ENCODE measurements at places on chromosomes 2 and 18. TPM values are rescaled to one million over a fixed set of nuclear protein-coding genes. Genes with fewer than 3 reads are reported as not detected.

The CREG2 gene
- total RNA-seq = not detected

The ITGB6 gene
- total RNA-seq = not detected

The SLC8A1 gene
- not detected for total RNA-seq

The CERS6 gene
- total RNA-seq = 17.8 TPM

The ABCB11 gene
- not detected for total RNA-seq

The KLHL14 gene
- total RNA-seq = not detected

The SLC30A3 gene
- not detected for total RNA-seq

The SYT4 gene
- not detected for total RNA-seq

The SPIRE1 gene
- total RNA-seq = 7.8 TPM

The MGAT4A gene
- total RNA-seq = 25.0 TPM

The PKDCC gene
- not detected for total RNA-seq

The RAB12 gene
- 33.0 TPM for total RNA-seq

The NCK2 gene
- 47.4 TPM for total RNA-seq

The IL36B gene
- total RNA-seq = not detected

The CELF4 gene
- total RNA-seq = not detected

The ACKR3 gene
- total RNA-seq = 0.33 TPM

The POTEJ gene
- not detected for total RNA-seq

DNA sequence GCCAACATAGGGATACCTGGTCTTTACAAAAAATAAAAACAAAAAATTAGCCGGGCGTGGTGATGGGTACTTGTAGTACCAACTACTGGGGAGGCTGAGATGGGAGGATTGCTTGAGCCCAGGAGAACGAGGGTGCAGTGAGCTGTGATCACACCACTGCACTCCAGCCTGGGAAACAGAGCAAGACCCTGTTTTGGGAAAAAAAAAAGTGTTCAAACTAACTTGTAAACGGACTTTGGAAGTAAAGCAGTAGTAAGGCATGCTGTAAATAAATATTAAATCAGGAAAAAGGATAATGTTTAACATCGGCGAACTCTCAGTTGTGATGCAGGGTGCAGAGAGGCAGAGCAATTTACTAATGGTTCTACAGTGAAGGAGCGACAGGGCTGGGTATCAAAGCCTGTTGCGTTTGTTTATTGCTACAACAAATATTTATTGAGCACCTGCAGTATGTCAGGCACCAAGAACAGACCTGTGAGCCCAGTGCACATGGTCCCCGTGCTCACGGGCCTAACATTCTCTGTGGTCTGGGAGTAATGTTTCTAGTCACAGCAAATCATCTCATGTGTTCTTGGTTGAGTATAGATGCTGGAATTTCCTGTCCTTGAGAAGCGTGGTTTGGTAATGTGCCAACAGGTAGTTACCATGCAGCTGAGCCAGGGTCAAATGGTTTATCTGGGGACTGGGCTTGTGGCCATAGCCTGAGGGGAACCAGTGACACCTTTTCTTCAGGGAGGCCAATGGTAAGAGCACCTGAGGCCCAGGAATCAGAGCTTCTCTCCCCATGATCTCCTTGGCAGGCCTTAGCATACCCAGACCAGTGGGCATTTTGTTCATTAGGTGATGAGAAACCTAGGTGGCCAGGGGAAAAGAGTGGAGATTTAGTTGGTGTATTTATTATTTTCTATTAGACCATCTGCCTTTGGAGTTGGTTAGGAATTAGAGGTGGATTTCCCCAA, 27.9 kb upstream of the GREB1 start:
- DNase-seq = no peak

DNA sequence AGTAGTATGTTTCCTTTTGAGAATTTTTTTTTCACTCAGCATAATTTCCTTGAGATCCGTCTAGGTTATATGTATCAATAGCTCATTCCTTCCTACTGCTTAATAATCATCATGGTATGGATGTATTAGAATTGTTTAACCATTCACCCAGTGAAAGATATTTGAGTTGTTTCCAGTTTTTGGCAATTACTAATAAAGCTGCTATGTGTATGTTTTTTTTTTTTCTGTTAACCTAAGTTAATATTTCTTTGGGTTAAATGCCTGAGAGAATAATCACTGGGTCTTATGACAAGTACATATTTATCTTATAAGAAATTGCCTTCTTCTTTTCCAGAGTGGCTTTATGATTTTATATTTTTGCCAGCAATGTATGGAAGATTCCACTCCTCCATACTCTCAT, 96.4 kb upstream of the ST6GAL2 start:
- DNase-seq = no peak

DNA sequence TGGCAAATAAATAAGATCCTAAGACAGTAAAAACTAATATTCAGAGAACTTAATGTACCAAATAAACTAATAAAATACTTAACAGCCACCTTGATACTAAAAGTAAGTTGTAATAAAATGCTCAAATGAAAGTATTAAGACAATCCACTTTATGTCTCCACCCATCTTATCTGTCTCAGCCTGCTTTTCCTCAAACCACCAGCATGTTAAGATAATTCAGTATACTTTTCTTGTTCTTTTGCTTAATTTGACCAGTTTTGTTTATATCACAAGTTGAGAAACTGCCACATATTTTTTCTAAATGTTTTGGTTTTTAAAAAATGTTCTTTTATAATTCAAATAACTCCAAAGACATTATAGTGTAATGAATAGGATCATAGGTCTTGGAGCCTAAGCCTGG, 142.0 kb downstream of the MBD5 start:
- DNase-seq = no peak

DNA sequence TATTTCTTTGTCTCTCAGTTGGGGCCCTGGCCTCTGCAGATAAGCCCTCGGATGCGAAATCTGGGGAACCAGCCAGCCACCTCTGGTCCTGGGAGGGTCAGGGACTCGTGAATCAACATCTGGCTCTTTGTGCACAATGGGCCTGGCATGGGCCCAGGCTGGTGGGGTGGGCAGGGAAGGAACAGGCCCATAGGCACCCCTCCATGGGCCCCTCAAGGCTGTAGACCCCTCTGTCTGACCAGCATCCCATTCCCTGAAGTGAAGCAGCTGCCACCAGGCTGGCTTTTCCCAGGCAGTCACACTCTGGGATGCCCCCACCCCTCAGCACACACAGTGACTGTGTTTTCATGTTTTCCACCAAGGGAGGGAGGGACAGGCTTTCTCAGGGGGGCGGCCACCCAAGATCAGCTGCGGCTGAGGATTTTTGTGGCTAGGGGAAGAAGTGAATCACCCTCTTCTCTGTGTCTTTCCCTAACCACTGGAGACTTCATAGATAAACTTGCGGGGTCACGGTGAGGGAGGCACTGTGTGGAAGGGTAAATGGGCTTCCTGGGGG, 166.0 kb downstream of the AGAP1 start:
- no peak for DNase-seq

DNA sequence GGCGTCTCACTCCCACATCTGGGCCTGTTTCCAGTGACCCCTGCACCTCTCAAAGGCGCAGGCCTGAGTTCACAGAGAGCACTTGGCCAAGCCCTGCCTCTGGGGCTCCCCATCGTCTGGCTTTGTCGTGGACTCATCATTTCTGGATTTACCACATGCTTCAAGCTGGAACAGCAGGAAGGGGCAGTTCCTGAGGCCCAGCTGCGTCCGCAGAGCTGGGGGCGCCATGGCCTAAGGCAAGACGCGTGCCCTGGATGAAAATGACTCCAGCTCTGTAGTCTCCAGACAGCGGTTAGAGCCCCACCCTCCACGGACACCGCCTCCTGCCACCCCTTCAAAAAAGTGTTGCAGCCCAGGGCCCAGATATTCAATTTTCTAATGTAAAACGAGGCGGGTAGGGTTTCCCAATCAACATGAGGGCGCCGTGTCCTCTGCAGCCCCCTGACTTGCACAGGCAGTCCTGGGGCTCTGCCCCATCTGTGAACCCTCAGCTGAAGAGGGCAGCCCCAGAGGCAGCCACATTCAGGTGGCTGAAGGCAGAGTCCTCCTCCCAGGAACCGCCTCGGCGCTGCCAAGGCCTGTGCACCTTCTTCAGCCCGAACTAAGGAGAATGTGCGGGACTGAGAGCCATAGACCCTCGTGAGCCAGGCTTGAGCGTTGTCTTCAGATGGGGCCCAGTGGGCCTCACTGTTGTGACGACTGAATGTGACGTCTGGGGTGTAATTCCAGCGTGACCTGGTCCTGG, 85.5 kb downstream of the NFATC1 start:
- peak; percentile 42 for DNase-seq

GRCh38 chr18:54393648-54394294, 36.1 kb downstream of the C18orf54 start:
- no peak for DNase-seq

DNA sequence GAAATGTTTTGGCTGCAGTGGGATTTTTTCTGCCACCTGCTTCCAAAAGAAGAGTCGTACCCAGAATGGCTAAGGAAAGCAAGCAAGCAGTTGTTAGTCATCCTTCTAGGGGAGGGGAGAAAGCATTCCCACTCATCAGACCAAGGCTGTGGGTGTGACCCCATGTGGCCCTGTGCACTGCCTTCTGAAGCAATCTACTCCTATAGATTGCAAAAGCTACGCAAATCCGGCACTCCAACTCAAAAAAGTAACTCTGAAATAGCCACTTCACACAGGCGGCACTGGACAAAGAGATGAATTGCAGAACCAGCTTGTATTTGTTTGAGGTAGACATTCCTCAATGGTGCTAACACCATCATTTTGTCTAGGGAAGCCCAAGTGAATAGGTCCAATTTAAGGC, 44.3 kb downstream of the ST3GAL5 start:
- DNase-seq = no peak

DNA sequence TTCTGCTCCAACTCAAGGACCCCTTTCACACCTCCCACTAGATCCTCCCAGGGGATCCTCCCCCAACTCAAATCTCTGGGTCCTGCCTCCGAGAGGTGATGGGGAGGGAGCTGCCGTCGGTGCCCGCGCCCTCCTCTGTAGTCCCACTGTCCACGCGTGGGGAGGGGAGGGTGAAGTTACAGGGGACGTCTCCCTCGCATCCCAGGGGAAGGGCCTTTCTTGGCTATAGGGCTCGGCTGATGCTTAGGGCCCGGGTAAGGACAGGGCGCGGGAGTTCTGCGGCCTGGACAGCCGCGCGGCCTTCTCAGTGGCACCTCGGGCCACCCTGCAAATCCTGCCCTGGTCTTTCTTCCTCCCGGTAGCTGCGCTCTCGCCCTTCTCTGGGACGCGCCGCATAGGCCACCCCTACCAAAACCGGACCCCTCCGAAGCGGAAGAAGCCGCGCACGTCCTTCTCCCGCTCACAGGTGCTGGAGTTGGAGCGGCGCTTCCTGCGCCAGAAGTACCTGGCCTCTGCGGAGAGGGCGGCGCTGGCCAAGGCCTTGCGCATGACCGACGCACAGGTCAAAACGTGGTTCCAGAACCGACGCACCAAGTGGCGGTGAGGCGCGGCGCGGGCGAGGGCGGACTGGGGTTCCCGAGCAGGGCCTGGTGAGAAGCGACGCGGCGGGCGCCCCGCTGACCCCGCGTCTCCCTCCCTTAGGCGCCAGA, 1.2 kb downstream of the TLX2 start:
- DNase-seq = no peak

- DNase-seq = no peak
Measured at GRCh38 chr2:121037480-121037879, 247.5 kb downstream of the TFCP2L1 start.

DNA sequence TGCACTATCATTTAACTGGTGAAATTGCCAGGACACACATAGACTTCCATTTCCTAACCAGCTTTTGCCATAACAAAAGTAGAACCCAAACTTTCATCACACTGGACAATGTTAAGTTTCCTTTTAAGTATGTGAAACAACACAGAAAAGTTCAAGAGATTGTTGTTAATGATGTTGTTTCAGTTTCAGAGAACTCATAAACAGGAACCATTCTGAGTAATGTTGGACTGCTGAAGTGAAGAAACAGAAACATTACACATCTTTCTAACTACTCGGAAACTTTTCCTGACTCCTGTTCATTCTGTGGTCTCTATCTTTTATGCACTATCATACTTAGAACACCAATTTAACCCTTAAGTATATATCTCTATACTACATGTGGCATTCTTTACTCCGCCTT, 179.2 kb downstream of the RIT2 start:
- DNase-seq = no peak

DNA sequence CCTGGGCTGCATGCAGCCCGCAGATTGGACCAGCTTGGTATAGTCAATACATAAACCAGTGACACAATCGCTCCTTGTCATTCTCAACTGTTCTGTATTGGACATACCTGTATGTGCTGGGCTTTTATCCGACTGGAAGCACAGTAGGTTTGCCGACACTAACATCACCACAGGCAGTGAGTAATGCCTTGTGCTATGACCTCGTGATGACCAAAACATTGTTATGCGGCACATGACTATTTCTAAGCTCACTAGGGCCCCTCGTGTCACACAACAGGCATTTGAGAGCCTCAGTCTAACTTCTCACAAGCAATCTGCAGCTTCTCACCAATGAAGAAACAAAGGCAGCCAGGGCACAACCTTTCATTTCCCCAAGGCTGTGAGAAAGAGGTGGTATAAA, 320.8 kb downstream of the AFF3 start:
- DNase-seq = no peak

DNA sequence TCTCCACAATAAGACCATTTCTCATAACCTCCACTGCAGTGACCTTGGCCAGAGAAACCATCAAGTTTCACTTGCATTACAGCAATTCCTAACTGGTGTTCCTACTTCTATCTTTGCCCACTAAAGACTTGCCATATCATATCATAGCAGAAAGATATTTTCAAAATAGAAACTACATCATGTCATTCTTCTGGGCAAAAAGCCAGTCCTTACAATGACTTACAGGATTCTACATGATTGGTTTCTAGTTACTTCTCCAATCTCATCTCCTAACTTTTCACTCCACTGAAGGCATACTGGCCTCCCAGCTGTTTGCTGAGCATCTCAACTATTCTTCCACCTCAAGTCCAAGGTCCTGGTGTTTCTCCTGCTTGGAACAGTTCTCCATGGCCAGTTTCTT, 151.4 kb downstream of the HNMT start:
- no peak for DNase-seq

GRCh38 chr2:200733713-200734198, 78.0 kb upstream of the BZW1 start:
- no peak for DNase-seq

DNA sequence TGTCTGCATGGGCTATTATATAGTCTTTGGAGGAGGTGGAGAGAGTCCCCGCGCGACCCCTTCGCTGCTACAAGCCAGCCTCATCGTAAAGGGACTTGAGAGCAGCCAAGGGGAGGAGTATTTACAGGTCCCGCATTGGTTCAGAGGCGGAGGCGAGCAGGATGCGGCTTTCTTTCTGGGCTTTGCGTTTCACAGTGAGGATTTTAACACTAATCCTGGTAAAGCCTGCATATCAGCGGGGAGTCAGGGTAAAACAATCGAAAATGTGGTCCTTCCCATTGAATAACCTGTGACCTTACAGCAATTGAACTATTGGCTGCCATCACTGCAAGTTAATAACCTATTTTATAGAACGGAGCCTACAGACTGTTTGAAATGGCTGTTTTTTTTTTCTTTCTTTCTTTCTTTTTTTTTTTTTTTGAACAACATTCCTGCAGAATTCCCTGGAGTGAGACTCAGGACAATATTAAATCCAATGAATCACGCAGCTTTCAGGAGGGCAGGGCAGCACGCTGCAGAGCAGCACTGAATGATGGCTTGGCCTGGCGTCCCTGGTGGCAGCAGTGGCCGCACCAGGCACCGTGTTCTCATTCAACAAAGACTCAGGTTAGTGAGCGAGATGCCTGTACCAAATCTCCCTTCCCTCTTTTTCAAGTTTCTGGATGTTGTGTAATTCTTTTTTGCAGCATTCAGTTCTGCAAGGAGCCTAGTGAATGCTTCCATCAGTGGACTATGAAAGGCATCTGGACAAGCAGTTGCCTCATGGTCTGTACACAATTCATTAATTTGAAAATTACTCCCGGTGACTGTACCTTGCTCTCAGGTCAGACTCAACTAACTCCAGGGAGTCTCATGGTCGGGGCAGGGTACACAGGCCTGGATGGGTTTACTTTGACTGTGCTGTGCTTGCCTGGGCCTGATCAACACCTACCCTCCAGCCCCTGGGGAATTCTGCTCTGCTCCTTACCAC, 19.8 kb downstream of the SMIM21 start:
- no peak for DNase-seq

Data from natural killer cell treated with Interleukin-12 subunit alpha and Interleukin-12 subunit beta and Interleukin-15 and Interleukin-18, amount 100 ng/mL, for 72 hours (primary cell).